ENCODE measurements at places on chromosomes 6 and 20.

GRCh38 chr20:8309634-8310033 is 177.6 kb downstream of the PLCB1 start:
- no peak for DNase-seq

DNA sequence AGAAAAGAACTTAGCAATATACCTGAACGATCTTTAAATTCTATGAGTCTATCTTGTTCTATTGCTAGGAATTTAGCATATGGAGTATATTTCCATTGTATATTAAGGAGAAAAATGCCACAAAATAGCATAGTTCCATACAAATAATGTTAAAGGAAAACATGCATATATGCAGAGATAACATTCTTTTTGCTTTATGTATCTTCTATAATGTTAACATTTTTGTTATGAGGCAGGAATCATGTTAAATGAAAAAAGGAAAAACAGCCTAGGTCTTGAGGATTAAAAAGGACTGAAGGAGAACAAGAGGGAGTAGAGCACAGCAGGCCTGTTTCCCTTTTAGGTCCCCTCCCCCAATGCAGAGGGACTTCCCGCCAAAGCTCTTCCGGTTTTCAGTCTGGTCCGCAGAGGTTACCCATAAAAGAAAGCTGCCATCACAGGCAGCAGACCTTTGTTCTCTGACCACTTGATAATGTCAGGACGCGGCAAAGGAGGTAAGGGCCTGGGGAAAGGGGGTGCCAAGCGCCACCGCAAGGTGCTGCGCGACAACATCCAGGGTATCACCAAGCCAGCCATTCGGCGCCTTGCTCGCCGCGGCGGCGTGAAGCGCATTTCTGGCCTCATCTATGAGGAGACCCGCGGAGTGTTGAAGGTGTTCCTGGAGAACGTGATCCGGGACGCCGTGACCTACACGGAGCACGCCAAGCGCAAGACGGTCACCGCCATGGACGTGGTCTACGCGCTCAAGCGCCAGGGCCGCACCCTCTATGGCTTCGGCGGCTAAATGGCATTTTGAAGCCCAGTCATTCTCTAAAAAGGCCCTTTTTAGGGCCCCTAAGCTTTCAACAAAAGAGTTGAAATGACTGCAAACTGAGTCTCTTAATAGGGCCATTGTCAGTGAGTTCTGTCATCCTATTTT is 108.4 kb upstream of the PRSS16 start:
- peak; percentile 51 for DNase-seq

DNA sequence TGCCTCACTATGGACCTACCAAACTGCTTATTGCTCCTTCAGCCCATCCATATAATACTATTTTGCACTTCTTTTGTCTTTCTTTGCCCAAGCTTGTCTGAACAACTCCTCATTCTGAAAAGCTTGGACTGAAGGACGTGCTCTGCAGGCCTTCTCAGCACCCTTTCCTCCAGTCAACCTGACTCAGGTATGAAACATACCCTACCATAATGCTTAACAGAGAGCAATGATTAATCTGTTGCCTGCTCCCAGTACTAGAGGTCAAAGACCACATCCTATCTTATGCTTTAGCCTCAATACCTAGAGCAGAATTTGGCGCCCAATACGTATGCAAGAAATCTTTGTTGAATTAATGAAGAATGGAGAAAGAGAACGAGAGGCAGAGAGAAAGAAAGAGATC is 55.2 kb downstream of the ATXN1 start:
- no peak for DNase-seq

GRCh38 chr20:37398750-37399621 is 53.0 kb downstream of the SRC start:
- no peak for DNase-seq

- DNase-seq: no peak
Observed at GRCh38 chr20:59010995-59011873, 4.2 kb upstream of the CTSZ start.

GRCh38 chr20:2480381-2480780 is 9.8 kb upstream of the SNRPB start:
- no peak for DNase-seq

DNA sequence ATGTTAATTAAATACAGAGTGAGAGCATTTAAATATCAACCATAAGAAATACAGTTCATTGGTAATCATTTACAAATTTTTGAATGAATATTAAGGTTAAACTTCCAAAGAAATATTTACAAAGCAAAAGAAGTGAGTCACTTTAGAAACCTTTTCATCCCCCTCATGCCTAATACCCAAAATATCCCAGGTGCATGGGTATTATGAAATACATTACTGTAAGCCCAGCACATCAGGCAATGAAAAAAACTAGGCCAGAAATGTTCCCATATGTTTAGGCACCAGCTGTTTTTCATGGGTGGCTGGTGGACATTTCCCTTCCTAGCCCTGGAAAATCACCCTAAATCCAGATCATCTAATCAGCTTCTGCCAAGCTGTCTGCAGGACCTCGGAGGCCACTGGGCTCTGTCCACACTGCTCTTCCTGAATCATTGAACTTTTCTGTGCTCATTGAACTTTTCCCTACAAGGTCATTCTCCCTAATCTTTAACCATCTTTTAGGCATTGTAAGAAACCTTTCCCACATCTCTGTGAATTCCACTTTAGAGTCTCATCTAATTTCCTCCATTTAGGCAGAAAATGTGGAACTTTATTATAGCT is 145.3 kb upstream of the STXBP5 start:
- no peak for DNase-seq

DNA sequence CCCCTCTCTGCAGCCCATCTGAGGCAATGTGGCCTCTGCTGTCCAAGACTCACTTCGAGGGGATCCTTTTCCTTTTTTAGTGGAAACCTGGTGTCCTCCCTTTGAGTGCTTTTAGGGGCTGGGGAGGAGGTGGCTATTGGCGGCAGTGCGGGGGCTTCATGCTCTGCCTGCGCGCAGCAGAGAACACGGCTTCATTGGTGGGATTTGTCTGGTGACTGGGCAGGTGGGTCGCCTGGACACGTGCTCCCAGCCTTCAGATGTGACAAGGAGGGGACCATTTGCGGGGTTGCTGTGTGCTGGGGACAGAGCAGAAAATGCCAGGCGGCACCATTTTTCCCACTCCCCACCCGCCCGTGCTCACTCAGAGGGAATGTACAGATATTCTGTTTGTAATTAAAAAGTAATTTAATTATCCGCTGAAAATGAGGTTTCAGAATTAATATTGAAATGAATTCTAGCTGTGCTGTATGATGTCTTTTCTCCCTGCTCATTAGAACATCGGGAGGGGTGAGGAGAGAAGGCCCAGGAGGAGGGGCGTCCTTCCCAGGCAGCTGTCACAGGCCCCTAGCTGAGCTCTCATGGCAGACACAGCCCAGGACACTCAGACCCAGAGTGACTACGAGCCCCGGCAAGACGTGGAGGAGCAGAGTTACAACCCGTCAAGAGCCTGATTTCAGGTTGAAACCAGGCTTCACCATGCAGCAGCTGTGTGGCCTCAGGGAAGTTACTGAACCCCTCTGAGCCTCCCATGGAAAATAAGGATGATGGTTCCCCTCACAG is 417.2 kb upstream of the SULF2 start:
- no peak for DNase-seq

Data from activated CD4-positive, alpha-beta T cell treated with anti-CD3 and anti-CD28 coated beads, Interleukin-2, amount 50 U/mL, for 1 hour (primary cell).